ENCODE measurements at places on chromosomes 16 and 17.

DNA sequence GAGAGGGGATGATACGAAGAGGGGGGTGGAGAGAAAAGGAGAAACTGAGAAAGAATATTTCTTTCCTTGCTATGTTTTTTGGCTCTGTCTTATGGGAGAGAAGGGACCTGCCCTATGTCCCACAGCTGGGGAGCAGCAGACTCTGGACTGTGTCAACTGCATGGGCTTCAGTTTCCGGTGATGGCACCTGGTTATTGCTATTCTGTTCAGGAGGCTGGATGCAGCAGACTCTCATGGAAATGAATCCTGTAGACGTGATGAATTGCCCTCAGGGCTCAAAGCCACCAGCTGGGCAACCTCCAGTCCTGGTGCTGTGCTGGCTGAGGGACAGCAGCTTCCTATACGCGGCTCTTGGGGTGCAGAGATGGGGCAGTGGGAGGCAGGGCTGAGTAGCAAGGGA, 121.2 kb downstream of the HAPSTR1 start:
- DNase-seq: no peak

DNA sequence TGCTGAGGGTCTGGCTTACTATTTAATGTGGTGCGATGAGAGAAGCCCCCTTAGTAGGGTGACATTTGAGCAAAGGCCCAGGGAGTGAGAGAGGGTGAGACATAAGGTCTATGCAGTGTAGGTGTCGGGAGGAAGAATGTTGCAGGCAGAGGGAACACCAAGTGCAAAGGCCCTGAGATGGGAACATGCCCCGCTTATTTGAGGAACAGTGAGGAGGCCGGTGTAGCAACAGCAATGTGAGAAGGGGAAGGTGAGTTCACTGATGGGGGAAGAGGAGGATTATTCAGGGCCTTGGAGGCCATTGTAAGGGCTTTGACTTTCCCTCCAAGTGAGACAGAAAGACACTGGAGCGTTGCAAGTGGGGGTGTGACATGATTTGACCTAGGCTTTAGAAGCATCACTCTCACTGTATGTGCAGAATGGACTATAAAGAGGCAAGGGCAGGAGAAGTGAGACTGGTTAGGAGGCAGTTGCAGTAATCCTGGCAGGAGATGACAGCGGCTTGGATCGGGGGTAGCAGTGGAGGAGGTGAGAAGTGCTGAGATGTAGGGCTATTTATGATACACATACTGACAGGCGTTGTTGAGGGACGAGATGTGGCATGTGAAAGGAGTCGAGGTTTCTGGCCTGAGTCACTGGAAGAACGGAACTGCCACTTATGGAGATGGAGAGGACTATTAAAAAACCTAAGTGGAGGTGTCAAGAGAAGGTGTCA, 145.3 kb downstream of the SPECC1 start:
- DNase-seq: no peak

DNA sequence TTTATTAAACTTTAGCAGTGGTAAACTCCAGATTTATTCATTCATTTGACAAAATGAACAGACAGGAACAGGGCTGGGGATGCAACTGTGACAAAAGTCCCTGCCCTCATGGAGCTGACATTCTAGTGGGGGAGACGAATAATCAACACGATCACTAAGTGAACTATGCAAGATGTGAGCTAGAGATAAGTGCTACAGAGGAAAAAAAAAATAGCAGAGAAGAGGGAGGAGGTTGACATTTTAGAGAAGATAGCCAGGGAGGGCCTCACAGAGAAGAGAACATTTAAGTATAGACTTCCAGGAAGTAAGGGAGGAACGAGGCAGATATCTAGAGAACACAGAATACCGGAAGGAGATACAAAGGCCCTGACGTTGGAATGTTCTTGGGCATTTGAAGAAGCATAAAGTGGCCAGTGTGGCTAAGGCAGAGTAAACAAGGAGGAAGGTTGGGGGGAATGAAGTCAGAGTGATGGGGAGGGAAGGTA, 17.9 kb upstream of the AP1G1 start:
- no peak for DNase-seq

GRCh38 chr17:46002311-46002972, 3.4 kb downstream of the STH start:
- peak; percentile 65 for DNase-seq

GRCh38 chr17:36495076-36495578, 8.6 kb downstream of the ZNHIT3 start:
- DNase-seq: no peak

GRCh38 chr16:81600275-81600674, 155.7 kb downstream of the CMIP start:
- DNase-seq: peak; percentile 35

DNA sequence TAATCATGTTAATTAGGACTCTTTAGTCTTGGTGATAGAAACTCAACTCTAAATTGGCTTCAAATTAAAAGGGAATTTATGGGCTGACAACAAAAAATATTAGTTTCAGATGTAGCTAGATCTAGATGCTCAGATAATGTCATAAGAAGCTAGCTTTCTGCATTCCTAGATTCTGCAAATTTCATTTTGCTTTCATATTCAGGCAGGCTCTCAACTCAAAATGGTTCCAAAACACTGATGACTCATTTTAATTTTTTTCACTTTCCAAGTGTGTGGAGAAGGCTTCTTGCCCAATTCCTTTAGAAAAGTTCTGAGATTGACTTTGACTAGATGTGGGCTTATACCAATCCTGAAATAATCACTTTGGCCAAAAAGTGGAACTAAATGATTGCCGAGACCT, 236.7 kb upstream of the GOT2 start:
- DNase-seq: no peak

GRCh38 chr16:3799354-3799753, 81.2 kb downstream of the CREBBP start:
- no peak for DNase-seq

DNA sequence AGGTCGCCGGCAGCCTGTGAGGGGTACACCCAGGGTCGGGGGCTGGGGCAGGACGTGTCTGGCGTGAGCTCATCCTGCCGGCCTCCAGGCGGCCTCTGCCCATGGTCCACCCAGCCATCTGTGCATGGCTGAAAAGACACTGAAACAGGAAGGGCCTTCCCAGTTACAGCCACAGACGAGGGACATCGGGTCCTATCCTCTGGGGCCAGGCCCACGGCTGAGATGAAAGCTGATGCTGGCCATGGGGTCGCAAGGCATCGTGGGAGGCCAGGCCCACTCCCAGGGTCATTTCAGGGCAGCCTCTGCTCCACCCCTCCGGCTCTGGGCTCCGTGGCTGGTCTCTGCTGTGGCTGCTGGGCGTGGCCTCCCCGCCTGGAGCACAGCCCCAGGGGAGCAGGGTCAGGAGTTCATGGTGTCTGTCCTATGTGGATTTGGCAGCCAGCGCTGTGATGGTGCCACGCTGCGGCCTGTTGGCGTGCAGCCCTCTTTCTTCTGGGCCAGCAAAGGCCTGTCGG, 16.6 kb upstream of the ATP6V0C start:
- no peak for DNase-seq

DNA sequence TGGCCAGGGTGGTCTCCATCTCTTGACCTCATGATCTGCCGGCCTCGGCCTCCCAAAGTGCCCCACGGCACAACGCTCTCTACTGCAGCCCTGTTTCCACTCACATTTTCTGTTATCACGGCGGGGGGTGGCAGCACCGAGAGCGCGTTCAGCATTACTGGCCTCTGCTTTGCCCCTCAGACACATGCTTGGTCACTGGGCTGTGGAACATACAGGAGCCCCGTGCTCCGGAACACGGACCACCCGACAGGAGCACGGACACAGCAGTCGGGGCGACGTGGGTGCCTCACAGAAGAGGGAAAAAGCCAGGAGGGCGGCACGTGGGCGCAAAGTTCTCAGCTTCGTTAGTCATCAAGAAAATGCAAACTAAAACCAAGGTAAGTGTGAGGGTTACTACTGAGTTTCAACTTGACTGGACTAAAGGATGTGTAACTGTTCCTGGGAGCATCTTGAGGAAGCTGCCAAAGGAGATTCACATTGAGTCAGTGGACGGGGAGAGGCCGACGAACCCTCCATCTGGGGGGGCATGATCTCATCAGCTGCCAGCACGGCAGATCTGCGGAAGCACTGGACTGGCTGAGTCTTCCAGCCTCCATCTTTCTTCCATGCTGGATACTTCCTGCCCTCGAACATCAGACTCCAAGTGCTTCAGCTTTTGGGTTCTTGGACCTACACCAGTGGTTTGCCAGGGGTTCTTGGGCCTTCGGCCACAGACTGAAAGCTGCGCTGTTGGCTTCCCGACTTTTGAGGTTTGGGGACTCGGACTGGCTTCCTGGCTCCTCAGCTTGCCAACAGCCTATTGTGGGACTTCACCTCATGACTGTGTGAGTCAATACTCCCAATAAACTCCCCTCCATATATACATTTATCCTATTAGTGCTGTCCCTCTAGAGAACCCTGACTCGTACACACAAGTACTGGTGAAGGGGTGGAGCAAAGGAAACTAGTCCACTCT, 106.8 kb downstream of the ZNF778 start:
- DNase-seq: no peak

GRCh38 chr17:34424814-34425491, 61.9 kb upstream of the CCL1 start:
- no peak for DNase-seq

GRCh38 chr16:89397331-89397861, 93.0 kb downstream of the ANKRD11 start:
- no peak for DNase-seq

- no peak for DNase-seq
These were observed 439.3 kb upstream of the GOT2 start for GRCh38 chr16:59173408-59173831.

DNA sequence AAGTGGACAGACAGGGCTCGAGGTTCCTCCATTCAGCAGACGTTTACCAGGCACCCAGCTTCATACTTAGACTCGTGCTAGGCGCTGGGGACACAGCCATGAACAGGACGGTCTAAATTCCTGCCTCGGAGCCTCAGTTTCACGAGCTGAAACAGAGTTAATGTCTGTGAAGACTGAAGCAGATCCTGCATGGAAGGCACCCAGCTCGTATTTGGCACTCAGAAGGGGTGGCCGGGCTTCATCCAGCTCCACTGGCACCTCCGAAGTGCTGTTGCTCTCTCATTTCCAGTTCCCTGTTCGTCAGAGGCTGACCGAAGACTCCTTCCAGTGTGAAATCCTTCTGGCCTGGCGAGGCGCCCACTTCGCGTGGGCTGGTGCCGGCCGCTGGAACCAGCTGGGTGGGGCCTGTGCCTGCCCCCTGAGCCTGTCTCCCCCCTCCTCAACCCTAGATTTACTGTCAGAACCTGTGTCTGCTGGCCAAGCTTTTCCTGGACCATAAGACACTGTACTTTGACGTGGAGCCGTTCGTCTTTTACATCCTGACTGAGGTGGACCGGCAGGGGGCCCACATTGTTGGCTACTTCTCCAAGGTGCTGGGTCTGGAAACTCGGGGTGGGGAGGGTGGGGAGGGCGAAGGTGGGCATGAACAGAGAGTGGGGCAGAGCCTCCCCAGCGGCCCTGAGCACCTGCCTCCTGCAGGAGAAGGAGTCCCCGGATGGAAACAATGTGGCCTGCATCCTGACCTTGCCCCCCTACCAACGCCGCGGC, 5.8 kb downstream of the PRSS8 start:
- no peak for DNase-seq

DNA sequence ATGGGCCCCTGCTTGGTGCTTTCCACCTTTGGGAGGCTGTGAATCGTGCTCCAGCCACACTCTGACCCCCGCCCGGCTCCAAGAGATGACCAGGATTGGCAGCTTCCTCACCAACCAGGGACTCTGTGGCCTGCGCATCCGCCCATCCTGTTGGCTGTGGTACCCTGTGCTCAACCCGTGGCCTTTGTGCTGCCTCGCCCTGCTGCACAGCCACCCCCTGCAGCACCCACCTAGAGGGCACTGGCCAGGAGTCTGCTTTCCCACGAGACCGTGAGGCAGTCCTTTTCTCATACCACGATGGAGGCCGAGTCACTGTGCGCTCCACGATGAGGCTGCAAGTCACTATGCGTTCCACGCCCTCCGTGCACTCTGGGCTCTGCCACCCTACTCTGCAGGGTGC, 19.4 kb downstream of the NME3 start:
- no peak for DNase-seq

GRCh38 chr17:39794249-39794970, 56.7 kb downstream of the GRB7 start:
- no peak for DNase-seq
